ENCODE measurements at places on chromosomes 3 and 15.

GRCh38 chr3:169591983-169592644, 71.4 kb downstream of the MECOM start:
- DNase-seq: no peak

DNA sequence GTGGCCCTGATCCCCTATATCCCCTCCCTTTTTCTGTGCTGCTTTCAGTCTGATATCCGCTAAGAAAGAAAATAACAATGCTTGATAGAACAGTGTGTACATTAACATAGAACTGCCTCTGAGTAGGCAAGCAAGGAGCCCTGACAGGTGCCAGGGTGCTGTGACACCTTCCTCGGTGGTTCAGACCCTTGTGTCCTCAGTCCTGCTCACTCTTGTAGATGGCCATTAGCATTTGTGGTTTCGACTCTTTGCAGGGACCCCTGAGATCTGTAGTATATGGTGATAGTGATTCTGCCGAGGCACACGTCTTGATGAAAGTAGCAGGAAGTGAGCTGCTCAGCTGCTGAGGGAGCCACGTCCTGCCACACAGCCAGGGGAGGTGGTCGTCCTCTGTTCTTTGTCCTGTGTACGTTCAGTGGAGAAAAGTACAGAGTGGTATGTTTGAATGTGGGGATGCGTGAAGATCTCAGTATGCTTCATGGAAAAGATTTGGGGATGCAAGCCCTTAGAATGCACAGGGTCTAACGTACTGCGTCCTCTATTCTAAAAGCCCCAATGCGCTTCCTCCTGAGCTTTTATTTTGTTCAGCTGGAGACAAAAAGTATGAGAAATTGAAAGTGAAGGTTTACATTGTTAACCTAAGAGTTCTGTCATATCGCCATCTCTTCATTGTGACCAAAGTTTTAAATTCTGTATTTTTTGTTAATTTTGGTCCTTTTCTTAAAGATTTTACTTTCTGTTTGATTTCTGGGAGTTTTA, 35.4 kb downstream of the PXYLP1 start:
- DNase-seq: peak; percentile 64

DNA sequence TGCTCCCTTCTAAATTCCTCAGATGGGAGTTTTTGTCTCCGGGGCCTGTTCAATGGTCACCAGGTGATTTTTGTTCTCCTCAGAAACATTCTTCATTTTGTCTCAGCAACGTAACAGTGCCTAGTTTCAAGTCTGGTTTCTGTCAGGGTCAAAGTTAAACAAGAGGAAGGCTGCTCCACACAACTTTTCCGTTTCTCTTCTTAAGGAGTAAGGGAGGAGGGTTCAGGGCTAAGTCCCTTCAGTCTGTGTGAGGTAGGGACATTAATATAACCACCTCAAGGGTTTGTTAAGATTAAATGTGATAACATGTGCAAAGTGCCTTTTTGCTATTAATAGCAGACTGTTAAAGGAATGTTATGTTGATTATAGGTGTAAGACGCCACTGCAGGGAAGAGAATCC, 41.8 kb downstream of the HOMER2 start:
- DNase-seq: no peak

DNA sequence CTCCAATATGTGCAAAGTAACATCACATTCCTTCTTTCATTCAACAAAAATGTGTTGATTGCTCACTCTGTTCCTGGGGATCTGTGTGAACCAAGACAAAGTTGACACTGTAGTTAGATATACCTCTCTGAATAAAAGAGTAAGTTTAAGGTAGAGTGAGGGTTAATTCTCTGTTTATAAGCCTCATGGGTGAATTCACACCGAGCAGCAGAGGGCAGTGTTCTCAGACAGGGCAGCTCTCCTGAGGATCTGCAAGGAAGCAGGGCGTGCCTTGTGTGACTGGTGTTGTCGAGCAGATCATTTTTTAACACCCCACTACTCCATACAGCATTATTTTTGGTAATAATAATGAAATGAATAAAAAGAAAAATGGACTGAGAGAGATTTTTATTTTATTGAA, 34.4 kb downstream of the PAQR9 start:
- peak; percentile 9 for DNase-seq

DNA sequence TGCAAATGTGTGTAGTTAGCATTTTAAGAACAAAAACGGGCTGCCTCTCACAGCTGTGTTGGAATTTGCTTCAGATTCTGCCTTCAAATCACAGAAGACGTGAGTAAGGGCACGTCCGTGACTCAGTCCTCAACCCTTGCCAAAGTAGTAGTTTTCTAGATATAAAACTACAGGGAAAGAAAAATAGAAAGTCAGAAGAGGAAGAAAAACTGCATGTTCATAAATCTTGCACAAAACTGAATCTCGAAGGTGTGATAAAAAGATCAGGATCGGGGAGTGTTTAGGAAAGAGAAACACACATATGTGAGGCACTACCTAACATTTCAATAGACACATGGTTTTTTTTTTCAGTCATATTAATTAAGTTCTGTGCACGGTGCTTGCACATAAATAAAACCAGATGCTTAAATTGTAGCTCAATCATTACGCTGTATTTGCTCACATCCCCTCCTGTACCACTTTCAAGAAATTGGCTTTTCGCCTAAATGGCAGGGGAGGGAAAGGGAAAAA, 71.7 kb downstream of the P3H2 start:
- no peak for DNase-seq

DNA sequence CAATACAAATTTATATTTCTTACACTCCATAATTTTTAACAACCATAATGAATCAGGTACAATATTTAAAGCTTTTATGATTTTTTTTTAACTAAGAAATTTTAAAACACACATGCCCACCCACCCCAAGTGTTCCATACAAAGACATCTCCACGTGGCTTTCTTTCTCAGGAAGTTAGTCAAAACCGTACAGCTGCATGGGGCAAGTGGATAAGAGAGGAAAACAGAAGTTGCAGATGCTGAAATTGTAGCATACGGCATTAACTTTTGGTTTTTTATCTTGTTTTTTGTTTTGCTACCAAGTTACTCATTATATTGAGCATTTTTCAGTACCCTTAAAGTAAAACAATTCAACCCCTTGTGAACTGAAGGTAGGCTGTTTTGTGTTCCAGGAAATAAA, 14.8 kb downstream of the GNB4 start:
- DNase-seq: no peak

DNA sequence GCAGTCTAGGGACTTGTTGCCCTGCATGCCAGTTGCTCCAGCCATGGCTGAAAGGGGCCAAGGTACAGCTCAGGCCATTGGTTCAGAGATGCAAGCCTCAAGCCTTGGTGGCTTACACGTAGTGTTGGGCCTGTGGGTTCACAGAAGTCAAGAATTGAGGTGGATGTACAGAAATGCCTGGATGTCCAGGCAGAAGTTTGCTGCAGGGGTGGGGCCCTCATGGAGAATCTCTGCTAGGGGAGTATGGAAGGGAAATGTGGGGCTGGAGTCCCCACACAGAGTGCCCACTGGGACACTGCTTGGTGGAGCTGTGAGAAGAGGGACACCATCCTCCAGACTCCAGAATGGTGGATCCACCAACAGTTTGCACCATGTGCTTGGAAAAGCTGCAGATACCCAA, 10.6 kb upstream of the B3GNT5 start:
- DNase-seq: no peak

GRCh38 chr3:184597829-184598573, 36.4 kb downstream of the EPHB3 start:
- DNase-seq: no peak

DNA sequence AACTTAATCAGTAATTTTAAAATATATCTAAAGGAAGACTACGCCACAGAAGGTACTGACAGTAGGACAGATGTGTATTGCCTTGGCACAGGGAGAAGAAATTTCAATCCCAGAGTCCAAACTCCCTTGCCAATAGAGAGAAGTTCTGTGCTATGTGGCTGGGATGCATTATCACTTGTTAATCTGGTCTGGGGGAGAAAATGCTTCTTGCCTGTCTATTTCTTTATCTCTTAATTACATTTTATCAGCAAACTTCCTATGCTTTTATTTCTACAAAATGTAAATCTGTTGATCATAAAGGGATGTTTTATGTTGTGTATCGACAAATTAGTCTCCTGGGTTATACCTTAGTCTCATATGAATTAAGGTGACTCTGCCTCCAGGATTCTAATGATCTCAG, 21.7 kb downstream of the RBMS3 start:
- DNase-seq: no peak

DNA sequence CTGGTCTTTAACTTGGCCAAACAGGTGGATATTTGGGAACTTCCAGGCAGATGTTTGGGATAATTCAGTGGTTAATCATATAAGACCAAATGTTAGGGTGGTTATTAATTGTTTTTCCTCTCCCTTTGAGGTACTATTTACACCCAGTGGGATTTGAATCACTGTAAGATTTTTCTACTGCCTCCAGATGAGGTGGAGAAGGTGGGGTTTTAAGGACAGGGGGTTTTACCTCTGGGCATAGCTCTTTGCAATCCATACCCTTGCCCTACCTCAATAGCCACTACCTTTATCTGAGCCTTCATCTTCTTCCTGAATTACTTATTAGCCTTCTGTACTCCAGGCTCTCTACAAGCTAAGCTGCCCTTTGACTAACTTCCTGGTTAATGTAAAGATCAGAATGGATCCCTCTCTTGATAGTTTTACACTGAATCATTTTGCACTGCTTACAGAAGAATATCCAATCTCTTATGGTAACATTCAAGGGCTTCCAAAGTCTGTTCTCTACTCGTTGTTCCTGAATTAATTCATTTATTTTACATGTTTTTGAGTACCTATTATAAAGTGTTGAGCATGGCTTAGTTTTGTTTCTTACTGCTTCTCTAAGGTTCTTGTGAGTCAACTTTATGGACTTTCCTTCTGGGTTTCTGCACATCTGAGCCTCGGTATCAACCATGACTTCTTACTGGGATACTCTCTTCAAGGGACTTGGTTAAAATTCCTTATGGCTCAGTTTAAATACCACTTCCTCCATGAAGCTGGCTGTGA, 331.2 kb upstream of the TBL1XR1 start:
- DNase-seq: no peak

DNA sequence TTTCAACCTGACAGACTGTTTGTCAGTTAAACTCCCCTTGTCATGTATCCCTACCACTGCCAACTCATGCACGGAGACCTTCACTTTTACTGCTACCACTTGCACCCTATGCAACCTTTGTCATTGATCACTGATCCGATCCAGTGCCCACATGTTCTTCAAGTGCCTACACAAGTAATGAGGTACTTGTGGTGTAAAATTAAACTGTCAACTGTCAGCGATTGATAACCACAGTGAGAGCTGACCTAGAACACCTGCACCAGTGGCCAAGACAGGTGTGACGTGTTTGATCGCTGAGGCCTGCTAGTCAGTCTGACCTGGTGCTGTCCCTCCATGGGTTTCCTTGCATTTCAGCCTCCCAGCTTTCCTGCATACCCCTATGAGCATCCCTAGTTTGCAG, 55.6 kb downstream of the MECOM start:
- DNase-seq: no peak

GRCh38 chr3:72355168-72355567, 493.1 kb downstream of the SHQ1 start:
- DNase-seq: no peak

- no peak for DNase-seq
Measured at GRCh38 chr3:126205717-126206655, 25.6 kb upstream of the ALDH1L1 start.

GRCh38 chr15:72982714-72983113, 69.5 kb upstream of the NEO1 start:
- no peak for DNase-seq

GRCh38 chr15:73844356-73844755, 29.0 kb upstream of the TBC1D21 start:
- DNase-seq: no peak

GRCh38 chr3:117234331-117234730, 524.8 kb downstream of the TUSC7 start:
- no peak for DNase-seq

DNA sequence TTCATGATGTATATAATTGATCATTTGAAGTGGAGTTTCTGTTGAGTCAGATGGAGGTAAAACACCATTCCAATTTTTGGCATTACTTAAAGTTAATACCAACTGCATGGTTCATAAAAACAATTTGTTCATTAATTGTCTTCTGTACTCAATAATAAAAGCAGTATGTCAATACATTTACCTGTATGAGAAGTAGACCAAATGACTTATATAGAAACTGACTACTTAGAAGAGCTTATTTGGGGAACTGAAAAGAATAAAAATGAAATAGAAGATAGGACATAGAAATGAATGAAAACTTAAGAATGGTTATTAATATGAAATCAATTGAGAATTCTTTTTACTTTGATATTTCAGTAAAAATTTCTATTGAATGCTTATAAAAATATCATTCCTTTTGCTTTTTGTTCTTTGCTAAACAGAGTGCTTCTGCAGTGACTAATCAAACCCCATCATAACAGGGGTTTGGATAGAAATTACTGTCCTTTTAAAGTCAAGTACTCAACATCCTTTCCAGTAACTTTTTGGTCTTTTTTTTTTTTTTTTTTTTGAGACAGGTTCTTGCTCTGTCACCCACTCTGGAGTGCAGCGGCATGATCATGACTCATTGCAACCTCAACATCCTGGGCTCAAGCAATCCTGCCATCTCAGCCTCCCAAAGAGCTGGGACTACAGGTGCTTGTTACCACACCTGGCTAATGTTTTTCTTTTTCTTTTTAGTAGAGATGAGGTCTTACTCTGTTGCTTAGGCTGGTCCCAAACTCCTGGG, 6.5 kb upstream of the CRYBG3 start:
- no peak for DNase-seq

GRCh38 chr3:139414608-139415224, 25.3 kb upstream of the COPB2 start:
- no peak for DNase-seq

DNA sequence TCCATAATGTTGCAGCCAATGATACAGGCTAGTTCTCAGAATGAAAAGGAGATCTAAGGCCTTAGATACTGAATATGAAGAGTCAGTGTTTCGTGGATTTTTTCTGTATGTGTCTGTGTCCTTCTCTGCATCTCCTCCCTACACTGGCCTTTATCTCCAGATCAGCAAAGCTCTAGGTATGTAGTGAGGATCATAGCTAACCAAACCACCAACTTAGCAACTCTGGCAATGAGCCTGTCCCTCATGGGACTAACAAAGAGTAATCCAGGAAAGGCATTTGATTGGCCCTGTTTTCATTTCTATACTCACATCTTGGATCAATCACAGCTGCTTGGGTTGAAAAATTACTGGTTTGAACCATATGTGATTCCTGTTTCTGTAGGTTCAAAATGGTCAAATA, 18.6 kb upstream of the CNTN3 start:
- no peak for DNase-seq

DNA sequence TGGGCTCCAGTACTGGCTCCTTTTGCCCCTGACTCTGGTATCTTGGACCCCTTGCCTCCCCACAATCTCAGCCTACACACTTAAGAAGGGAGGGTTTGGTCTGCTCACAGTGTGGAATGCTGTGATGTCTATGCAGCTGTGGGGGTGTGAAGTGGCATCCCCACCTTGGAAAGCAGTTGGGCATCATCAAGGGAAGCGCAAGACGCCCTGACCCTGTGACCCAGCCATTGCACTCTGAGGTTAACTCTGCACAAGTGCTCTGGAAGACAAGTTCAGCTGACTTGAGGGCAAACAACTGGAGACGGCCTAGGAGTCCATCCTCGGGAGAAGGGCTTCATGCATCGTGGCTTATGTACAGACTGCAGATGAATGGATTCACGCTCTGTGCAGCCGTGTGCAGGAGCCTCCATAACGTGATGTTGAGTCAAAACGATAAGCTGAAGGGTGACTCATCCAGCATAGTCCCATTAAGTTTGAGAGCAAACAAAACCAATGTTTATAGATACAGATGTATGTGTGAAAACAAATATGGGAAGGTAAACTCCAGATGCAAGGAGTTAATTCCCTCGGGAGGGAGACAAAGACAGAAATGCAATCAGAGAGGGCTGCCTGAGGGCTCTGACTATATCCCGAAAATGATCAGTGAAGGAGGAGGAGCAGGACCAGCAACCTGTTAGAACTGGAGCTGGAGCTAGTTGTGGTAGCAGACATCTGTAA, 86.8 kb downstream of the LSM3 start:
- DNase-seq: no peak

All from CD8-positive, alpha-beta T cell (primary cell).